ENCODE measurements at places on chromosomes 6 and 20.

DNA sequence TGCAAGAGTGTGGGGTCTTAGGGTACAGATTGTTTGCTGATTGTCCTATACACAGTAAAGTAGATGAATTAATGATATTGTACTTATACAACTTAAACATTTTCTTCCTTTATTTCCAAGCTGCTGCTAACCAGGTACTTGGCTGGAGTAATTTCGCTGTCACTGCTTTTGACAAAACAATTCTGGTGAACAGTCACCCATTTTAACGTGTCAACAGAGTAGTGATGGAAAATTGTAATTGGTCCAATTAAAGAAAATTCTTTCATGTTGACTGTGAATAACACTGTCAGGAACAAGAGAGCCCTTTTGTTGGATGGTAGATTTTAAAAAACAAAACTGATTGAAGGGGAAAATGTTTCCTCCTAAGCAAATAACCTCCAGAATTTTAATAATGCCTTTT, 26.4 kb upstream of the MROH8 start:
- no peak for DNase-seq

DNA sequence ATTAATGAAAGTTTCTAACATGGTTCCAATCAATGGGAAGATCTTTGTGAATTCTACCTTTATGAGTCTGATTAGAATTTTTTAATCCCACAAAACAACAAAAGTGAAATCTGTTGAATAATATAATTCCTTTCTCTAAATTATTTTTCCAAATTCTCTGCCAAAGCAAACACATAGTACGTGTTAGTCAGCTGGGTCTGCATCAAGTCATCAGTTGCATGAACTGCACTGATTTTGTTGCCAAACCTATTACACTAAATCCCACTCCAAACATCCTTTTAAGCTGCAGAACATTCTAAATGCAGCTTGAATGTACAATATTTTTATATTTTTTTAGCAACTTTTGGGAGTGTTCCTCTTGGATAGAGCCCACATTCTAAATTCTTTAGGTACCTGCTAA, 199.0 kb upstream of the HSF2 start:
- no peak for DNase-seq

DNA sequence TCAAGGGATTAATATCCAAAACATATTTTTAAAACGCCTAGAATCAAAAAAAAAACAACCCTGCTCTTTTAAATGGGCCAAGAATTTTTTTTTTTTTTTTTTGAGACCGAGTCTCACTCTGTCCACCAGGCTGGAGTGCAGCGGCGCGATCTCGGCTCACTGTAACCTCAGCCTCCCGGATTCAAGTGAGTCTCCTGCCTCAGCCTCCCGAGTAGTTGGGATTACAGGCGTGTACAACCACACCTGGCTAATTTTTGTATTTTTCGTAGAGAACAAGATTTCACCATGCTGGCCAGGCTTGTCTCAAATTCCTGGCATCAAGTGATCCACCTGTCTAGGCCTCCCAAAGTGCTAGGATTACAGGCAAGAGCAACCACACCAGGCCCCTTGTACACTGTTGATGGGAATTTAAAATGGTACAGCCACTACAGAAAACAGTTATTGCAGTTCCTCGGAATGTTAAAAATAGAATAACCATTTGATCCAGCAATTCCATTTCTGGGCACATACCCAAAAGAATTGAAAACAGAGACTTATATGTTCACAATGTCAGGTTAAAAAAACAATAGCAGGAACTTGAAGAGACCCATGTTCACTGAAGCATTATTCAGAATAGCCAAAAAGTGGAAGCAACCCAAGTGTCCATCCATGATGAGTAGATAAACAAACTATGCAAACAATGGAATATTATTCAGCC, 3.1 kb upstream of the MYL9 start:
- DNase-seq = no peak

- no peak for DNase-seq
Measured at GRCh38 chr20:35369804-35370203, 42.0 kb downstream of the UQCC1 start.

Measured in left renal cortex interstitium (tissue), 4 donors.